ENCODE measurements at places on chromosomes 6 and 20.

DNA sequence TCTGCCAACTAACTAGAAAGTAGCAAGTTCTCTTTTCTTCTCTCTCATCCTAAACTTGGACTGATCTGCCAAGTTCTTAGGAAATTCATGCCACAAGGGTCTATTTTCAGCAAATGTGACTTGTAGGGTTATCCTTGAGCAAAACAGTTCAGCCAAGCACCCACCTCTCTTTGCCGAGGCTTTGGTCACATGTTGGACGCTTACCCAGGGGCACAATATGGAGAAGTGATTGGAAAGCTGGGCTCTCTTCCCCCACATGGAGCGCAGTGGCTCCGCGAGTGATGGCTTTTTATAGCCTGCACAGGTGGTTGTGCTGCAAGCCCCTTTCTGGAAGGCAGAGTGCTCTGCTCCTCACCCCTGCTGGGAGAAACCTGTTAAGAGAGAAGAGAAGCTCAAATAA is 47.7 kb upstream of the FNDC1 start:
- no peak for DNase-seq

- no peak for DNase-seq
These were observed 36.1 kb downstream of the NCR2 start for GRCh38 chr6:41371461-41371991.

DNA sequence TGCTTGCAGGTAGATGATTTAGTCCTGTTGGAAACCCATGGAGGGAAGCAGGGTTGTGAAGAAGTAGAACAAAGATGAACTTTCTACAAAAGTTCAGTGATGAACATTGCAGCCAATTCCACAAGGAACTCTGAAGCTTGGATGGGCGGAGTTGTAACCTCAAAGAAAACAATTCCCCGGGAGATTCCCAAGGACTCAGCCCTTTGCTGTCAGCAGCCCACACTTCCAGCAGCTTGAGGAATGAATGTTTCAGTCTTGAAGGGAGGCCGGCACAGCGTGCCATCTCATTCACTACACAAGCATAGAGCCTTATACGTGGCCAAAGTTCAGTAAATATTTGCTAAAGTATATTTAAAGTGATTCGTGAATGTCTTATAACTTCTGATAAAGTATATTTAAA is 269.4 kb downstream of the NKAIN2 start:
- no peak for DNase-seq

GRCh38 chr6:136403110-136403980 is 113.7 kb upstream of the BCLAF1 start:
- DNase-seq = no peak

DNA sequence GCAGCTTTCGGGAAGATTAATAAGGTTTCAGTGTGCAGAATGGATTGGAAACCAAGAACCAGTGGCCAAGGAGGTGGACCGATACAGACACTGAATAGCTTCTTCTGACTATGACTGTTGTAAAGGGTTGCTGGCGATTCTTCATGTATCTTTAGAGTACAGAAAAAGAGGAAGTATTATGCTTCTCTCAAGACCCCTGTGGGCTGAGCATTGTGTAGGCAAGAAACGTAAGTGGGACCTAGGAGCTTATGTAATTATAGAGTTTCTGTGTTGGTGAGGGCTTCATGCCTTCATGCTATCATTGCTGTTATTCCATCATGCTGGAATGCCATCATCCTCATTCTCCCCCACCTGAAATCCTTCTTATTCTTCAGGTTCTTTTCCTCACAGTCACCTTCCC is 105.4 kb upstream of the AKIRIN2 start:
- DNase-seq = no peak

GRCh38 chr6:146593986-146594385 is 4.8 kb upstream of the ADGB start:
- no peak for DNase-seq

DNA sequence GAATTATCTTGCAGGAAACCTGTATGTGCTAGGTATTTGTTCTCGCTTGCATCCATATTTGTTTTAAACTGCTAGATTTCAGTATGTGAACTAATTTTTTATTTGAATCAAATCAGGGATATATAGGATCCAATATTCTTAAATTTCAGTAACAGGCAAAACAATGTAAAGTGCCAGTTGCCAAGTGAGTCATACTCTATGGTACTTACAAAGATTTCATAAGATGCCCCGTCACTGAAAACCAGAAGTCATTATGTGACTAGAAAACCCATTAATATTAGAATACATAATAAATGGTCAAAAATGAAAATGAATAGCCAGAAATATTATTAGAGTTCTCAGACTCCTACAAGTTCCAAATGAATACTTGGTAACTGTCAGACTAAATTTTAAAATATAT is 481.2 kb downstream of the TFAP2A start:
- no peak for DNase-seq

DNA sequence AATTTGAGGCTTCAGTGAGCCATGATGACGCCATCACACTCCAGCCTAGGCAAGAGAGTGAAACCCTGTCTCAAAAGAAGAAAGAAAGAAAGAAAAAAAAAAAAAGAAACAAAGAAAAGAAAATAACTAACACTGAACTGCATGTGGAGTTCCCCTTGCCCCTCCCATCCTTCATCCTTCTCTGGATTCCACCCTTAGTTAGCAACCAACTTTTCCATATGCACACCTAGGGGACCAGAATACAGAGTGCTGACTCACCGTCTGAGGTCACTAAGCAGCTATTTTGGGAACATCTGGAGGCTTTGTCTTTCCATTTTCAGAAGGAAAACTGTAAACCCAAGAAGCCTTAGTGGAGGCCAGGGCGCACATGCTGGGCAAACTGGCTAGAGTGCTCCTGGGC is 257.4 kb downstream of the MAFB start:
- no peak for DNase-seq

- no peak for DNase-seq
These were observed 17.6 kb upstream of the SIRPG start for GRCh38 chr20:1674990-1675780.

DNA sequence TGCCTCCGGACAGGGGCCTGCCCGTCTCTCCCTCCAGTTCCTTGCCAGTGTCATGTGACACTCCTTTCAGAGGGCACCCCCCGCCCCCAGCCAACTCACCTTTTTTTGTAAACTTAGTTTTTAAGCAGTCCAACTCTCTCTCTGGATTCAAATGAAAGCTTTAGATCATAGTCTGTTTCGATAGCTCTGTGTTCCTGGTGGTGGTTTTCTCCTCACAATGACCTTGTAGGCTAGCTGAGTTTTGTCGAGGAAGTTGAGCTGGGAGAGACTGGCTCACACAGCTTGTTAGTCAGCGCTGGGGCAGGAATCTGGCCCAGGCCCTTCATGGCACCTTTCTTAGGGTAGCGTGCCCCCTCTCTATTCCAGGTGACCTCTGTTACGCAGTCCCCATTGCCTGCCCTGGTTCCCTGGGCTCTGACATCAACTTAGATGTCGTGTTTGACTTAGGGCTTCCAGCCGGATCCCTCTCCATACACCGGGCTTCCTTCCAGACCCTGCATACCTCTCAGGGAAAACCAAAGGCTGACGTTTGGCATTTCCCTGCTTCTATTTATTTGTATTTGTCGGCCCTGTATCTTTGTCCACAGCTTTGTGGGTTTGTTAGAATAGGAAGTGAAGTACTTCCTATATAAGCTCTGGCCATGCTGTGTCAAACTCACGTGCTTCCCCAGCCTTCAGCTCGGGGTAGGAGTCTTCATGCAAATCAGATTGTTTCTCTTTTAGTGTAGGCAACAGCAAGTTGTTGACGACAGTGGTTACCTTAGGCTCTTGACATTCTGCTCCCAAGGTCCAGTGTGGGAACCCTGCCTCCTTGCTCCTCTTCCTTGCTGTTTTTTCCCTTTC is 12.7 kb downstream of the IGF2R start:
- DNase-seq = no peak

DNA sequence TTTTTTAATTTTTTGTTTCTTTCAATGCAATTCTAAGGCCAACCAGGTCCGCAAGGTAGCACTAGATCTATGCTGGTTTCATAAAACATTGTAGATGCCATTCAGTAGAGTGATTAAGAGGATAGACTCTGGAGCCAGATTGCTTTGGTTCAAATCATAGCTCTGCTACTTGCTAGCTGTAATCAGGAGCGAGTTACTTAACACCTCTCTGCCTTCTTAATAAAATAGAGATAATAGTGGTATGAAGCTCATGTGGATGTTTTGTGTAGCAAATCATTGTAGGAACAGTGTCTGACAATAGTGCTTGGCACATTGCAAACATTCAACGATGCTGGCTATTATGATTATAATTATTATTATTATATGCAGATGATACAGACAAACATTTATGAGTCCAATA is 164.9 kb downstream of the LAMA2 start:
- no peak for DNase-seq

GRCh38 chr6:35073766-35074471 is 67.2 kb downstream of the TCP11 start:
- no peak for DNase-seq

GRCh38 chr6:127515234-127515793 is 3.8 kb downstream of the MTCL3 start:
- no peak for DNase-seq

- DNase-seq = no peak
These were observed 17.3 kb upstream of the MICA start for GRCh38 chr6:31386099-31386498.

GRCh38 chr6:63940056-63940455 is 304.5 kb downstream of the PHF3 start:
- no peak for DNase-seq
